HCT116 (cell line): ENCODE measurements at places on chromosomes 2 and 18. TPM values are rescaled to one million over a fixed set of nuclear protein-coding genes. Genes with fewer than 3 reads are reported as not detected.

The MPHOSPH10 gene
- total RNA-seq: 36.7 TPM

The PTPRM gene
- 14.5 TPM for total RNA-seq

- no peak for DNase-seq
Measured at GRCh38 chr2:169705927-169706326, 11.7 kb downstream of the PHOSPHO2 start.

DNA sequence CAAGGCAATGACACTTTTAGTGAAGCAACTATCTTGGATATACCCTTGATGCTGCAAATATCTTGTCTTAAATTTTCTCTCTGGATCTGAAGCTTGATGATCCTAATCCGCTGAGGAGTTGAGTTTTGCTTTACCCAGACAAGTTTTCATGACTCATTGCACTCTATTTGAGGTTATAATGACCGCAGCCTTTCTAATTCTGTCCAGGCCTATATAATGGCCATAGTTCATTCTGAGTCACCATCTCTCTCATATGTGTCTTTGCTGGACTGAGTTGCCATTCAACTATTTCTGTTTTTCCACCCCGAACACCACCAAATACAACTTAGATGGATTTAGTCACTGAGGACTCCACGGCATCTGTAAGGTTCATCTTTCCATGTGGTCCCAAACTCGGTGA lies 802.1 kb upstream of the FAM98A start:
- no peak for DNase-seq

DNA sequence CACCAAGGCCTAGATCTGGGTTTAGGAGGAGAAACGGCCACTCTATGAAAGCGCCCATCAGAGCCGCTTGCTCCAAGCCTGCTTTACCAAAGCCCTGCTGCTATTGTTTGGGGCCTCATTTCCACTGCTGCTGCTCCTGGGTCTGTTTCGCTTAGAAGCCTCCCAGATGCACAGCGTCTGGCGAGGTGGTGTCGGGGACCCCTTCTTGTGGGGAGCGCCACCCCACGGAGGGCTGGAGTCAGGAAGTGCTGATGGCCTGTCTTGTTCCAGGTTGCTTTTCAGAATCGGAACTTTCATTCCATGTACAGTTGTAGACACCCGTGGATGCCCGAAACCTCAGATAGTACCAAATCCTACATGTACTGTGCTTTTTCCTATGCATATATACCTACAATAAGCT lies 204.9 kb upstream of the TWIST2 start:
- DNase-seq: no peak

DNA sequence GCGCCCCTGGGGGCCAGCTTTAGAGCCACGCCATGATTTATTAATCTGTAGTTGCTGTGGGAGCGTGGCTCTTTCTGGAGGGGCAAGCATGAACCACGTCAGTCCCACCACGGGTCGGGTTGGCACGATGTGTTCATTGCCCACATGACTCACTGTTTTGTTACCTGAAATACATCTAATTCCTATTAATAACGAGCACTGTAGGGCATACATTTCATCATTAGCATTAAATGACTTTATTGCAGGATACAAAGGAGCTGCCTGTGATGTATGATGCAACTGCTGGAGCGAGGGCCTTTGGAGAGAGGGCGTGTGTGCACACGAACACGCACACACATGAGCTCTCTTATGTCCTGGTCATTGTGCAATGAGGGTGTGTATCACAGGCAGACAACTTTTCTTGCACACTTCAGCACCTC lies 127.0 kb downstream of the INHBB start:
- no peak for DNase-seq

- no peak for DNase-seq
Measured at GRCh38 chr2:15913146-15913545, 27.2 kb upstream of the MYCN start.
